ENCODE measurements at places on chromosomes 7 and 10.

- peak; percentile 21 for DNase-seq
These were observed 674 bp downstream of the AMZ1 start for GRCh38 chr7:2688409-2689342.

GRCh38 chr10:118595598-118596425 is at the start of gene PRLHR:
Gene PRLHR (minus strand): TSS chr10:118595648. CDS start chr10:118595244, 404 bp downstream.
- DNase-seq, result peak; percentile 16

GRCh38 chr7:98423043-98423442 is 22.2 kb upstream of the BAIAP2L1 start:
- peak; percentile 43 for DNase-seq

DNA sequence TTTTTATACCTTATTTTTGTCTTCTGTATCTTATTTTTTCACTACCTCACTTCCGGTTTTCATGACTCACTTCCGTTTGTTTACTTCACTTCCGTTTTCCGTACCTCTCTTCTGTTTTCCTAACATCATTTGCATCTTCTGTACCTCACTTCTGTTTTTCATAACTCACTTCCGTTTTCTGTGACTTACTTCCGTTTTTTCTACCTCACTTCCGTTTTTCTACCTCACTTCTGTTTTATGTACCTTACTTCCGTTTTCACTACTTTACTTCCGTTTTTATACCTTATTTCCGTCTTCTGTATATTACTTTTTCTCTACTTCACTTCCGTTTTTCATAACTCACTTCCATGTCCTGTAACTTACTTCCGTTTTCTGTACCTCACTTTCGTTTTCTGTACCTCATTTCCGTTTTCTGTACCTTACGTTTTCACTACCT is 492.5 kb upstream of the AKR1E2 start:
- DNase-seq, result no peak

- no peak for DNase-seq
These were observed 74.2 kb downstream of the KLF6 start for GRCh38 chr10:3710764-3711163.

Measured in amniotic epithelial cell (primary cell).